ENCODE measurements at places on chromosomes 3 and 15.

- no peak for DNase-seq
These were observed 39.6 kb downstream of the SCAP start for GRCh38 chr3:47436180-47436579.

GRCh38 chr3:169813757-169814517 lies 1.2 kb upstream of the LRRC34 start:
- peak; percentile 27 for DNase-seq

DNA sequence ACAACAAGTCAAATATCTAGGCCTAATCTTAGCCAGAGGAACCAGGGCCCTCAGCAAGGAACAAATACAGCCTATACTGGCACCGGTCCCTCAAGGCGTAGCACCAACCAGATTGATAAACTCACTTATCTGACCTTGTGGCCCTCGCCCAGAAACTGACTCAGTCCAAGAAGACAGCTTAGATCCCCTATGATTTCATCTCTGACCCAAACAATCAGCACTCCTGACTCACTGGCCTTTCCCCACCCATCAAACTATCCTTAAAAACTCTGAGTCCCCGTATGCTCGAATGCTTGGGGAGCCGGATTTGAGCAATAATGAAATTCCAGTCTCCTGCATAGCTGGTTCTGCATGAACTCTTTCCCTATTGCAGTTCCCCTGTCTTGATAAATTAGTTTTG lies 1.6 kb upstream of the SORD start:
- DNase-seq: no peak

- DNase-seq: no peak
These were observed 19.7 kb downstream of the FAM107A start for GRCh38 chr3:58557491-58557890.

DNA sequence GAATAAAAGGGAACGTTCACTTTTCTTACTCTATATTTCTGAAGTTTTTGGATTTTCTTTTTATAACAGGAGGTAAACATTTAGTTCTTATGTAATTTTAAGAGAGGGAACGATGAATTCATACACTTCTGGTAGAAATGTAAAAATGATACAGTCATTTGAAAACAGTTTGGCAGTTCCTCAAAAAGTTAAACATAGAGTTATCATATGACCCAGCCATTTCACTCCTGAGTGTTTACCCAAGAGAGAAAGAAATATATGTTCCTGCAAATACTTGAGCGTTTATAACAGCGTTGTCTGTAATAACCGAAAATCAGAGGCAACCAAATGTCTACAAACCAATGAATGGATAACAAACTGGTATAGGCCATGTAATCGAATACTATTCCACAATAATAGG lies 20.8 kb upstream of the CCR9 start:
- DNase-seq: no peak

- DNase-seq: no peak
These were observed 705.7 kb upstream of the NR2F2 start for GRCh38 chr15:95624616-95625361.

- no peak for DNase-seq
These were observed 314.4 kb downstream of the MECOM start for GRCh38 chr3:169348929-169349621.

DNA sequence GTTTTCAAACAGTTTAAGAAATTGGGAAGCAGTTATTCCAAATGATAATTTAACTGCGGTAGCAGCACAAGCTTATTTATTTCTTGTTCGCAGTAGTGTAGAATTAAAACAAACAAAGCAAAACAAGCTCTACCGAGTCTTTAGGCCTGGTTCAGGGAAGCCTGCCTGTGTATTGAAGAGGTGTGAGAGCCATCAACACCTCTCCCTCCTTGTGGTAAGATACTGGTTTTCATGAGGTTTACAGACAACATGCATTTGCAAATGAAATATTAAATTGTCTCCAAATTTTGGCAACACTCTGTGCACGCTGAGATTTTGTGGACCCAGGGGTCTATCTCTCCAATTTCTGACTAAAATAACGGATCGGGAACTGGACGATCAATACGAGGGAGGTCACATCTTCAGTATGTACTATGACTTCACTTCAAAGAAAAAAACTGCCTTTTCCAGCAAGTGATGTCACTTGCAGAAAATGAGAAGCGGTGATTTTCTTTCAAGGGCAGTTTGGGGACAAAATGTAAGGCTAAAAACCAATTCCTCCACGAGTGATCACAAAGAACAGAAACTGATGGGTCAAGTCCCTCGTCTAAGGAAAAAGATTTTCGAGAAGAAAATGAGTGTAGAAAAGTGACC lies 721 bp downstream of the ATR start:
- DNase-seq: no peak

DNA sequence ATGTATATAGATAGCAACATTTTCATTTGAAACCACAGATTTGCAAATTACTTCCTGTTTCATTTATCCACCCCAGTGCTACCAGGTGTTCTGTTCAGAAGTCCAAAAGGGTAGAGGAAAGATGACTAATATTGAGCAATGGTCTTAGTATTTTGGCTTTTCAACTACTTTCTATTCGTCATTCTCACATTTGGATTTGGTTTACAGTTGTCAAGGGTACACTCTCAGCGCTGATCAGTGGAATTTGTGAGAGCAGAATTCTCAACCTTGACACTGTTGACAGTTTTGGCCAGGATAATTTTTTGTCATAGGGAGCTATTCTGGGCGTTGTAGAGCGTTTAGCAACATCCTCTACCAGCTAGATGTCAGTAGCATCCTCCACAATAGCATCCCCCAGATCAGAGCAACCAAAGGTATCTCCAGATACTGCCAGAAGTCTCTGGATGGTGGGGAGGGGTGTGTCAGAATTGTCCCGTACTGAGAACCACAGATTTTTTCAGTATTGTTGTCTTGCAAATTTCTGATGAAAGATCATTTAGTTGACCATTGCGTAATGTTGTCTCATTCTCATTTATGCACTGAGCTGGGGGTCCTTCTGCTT lies 4.2 kb downstream of the HMCES start:
- DNase-seq: no peak

DNA sequence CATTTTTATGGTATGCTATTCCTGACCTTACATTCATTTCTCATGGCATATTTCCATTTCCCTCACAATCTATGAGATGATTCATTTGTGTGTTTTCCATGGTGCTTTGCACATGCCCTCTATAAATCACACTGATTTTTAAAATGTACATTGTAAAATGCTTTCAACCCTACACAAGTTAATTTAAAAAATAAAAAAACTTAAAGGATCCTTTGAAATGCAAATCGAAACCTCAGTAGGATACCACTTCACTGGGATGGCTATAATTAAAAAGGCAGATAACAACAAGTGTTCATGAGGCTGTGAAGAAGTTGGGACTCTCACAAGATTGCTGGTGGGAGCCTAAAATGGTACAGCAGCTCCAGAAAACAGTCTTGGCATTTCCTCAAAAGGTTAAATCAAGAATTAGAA lies 83.5 kb downstream of the FMN1 start:
- no peak for DNase-seq

DNA sequence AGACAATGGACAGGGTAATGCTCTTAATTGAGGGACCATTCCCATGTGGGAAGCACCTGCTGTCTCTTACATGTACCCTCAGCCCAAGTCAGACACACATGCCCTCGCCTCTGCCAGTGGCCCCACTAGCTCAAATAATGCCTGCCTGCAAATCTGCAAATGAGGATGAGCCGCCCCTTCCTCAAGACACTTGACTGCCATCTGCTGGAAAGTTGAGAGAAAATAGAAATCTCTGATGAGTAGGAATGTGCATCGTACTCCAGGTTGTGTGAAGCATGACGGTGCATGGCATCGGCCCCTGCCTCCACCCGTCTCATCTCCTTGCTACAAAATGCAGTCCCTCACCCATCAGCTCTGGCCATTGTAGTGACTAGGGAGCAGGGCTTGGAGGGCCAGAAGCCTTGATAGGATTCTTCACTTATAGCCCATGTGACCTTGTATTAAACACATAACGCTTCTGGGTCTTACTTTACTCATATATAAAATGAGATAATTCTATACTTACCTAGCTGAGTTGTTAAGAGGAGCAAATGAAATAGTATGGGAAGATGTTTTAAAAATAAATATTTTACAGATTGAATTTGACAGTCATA lies 6.3 kb upstream of the SCN5A start:
- peak; percentile 59 for DNase-seq

DNA sequence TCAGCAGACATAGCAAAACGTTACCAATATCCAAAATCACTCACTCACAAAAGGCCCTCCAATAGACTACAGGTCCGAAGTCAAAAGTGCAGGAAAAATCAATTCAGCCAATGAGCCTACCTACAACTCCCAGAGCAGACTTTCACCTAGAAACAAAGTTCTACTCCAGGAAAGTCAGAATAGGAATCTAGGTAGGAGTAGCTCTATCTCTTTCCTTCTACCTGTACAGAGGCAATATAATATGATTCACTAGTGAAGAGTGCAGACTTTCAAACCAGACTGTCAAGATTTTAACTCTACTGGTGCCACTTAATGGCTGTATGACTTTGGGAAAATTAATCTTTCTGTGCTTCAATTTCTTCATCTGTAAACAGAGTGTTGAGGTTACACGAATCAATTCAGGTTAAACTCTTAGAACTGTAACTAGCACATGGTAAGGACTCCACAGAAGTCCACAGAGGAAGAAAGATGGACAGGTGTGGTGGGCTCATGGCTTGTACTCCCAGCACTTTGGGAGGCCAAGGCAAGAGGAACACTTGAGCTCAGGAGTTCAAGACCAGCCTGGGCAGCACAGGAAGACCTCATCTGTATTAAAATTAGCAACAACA lies 9.4 kb downstream of the DCUN1D1 start:
- no peak for DNase-seq

DNA sequence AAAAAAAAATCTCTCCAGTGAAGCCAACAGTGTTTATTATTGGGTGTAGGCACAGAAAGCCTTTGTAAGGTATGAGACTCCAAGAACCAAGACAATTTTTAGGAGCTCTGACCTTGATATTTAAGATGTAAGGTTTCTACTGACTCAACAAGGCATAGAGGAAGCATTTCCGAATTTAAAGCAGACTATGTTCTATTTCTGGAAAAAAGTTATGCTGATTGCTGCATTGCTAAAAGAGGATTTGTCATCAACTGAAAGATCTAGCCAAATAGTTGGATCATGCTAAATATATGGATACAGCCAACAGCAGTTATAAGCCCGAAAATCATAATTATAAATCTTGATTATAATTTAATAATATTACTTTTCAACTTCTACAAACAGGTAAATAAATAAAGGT lies 53.3 kb upstream of the MELTF start:
- DNase-seq: no peak

Data from iPS-NIHi11 (cell line).